CD4-positive, CD25-positive, alpha-beta regulatory T cell (primary cell): ENCODE measurements at places on chromosomes 1 and 21. TPM values are rescaled to one million over a fixed set of nuclear protein-coding genes. Genes with fewer than 3 reads are reported as not detected.

DNA sequence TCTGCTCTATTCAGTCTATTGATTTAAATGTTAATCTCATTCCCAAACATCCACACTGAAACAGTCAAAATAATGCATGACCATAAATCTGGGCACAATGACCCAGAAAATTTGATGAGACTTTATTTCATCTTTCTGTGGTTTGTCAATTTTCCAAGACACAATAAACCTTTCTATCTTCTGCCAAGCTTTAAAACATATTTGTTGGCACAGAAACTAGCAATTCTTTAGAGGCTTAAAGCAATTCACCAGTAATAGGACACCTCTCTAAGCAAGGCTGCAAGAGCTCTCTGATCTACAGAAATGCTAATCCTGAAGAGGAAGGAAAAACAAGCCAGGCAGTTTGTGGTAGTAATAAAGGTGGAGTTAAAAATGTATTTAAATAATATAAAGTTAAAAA is 113.7 kb downstream of the FCRL5 start:
- H3K4me3 ChIP-seq: no peak overlapping the region
- H3K36me3 ChIP-seq: no peaks in the 10 kb centered on the region
- no peak for DNase-seq
- H3K27me3 ChIP-seq: peaks cover 5% of the 10 kb centered on the region

GRCh38 chr1:244869364-244869827 is 5.1 kb upstream of the HNRNPU start:
- DNase-seq: no peak
- peaks cover 8% of the 10 kb centered on the region for H3K4me1 ChIP-seq
- no peak overlapping the region for H3K27ac ChIP-seq
- no peaks in the 10 kb centered on the region for H3K36me3 ChIP-seq
- H3K4me3 ChIP-seq: no peak overlapping the region

DNA sequence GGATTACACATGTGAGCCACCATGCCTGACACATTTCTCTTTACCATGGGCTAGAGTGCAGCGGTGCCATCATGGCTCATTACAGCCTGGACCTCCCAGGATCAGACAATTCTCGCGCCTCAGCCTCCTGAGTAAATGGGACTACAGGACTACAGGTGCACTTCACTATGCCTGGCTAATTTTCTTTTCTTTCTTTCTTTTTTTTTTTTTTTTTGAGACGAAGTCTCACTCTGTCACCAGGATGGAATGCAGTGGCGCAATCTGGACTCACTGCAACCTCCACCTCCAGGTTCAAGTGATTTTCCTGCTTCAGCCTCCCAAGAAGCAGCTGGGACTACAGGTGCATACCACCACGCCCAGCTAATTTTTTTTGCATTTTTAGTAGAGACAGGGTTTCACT is 14.8 kb upstream of the KIF1B start:
- H3K27ac ChIP-seq: no peak overlapping the region
- H3K4me3 ChIP-seq: no peak overlapping the region
- H3K36me3 ChIP-seq: no peaks in the 10 kb centered on the region

DNA sequence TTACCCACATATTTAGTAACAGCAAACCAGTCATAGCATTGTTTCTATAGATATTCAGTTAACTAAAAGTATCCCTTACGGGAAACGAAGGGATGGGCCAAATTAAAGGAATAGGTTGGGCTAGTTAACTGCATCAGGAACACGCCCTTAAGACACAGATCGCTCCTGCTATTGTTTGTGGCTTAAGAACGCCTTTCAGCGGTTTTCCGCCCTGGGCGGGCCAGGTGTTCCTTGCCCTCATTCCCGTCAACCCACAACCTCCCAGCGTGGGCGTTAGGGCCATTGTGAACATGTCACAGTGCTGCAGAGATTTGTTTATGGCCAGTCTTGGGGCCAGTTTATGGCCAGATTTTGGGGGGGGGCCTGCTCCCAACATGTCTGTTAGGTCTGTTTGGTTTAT is 14.7 kb downstream of the TNFRSF18 start:
- H3K36me3 ChIP-seq: no peaks in the 10 kb centered on the region
- no peaks in the 10 kb centered on the region for H3K4me1 ChIP-seq
- no peaks in the 10 kb centered on the region for H3K27me3 ChIP-seq
- DNase-seq: no peak

TSPEAR gene
- total RNA-seq: not detected

EPHB2 gene
- total RNA-seq: not detected

DNA sequence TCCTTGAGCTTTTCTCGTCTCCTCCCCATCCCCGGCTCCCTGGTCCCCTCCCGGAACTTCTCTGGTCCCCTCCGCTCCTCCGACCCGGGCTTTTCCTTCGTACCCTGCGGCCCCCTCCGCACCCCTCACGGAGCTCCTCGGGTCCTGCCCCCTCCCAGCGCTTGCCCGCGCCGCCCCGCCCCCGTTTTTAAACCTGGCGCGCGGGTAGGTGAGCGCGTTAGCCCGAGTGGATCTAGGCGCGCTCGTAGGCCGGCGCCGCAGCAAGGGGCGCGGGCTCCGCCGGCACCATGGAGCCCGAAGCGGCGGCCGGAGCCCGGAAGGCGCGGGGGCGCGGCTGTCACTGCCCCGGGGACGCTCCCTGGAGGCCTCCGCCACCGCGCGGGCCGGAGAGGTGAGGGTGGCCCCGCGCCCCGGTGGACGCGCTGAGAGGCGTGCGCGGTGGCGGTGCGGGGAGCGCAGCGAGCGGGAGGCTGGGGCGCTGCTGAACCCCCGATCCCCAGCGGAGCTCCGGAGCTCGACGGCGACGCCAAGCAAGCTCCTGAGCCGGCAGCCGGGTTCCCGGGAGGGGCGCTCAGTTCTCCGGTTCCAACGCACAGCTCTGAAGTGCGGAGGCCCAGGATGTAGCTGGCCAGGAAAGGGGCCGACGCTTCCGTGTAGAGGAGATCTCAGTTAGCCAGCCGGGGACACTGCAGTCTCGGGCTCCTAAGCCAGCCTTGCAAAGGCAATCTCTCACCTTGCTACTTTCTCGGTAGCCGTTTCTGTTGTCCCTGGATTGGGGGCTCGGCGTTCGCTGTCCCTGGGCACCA is at the start of gene RIPPLY3:
TSS of gene RIPPLY3 (plus strand) at position 217 of the 806 bp plus-strand sequence. CDS start at position 288, 71 bp downstream.
- peak; percentile 35 for DNase-seq
- H3K27me3 ChIP-seq: peaks cover 20% of the 10 kb centered on the region
- no peak within 1 kb of the TSS for H3K4me3 ChIP-seq
- no peaks in the 10 kb centered on the region for H3K36me3 ChIP-seq
- no peak within 1 kb of the TSS for H3K27ac ChIP-seq

GRCh38 chr1:231215681-231216385 is 25.2 kb upstream of the GNPAT start:
- H3K36me3 ChIP-seq: no peaks in the 10 kb centered on the region
- H3K4me1 ChIP-seq: peaks cover 10% of the 10 kb centered on the region
- H3K27me3 ChIP-seq: no peaks in the 10 kb centered on the region
- H3K4me3 ChIP-seq: no peak overlapping the region
